Skeletal muscle cell (primary cell): ENCODE measurements at places on chromosomes 16 and 17.

- DNase-seq = no peak
Measured at GRCh38 chr16:83402160-83402814, 405.5 kb upstream of the HSBP1 start.

DNA sequence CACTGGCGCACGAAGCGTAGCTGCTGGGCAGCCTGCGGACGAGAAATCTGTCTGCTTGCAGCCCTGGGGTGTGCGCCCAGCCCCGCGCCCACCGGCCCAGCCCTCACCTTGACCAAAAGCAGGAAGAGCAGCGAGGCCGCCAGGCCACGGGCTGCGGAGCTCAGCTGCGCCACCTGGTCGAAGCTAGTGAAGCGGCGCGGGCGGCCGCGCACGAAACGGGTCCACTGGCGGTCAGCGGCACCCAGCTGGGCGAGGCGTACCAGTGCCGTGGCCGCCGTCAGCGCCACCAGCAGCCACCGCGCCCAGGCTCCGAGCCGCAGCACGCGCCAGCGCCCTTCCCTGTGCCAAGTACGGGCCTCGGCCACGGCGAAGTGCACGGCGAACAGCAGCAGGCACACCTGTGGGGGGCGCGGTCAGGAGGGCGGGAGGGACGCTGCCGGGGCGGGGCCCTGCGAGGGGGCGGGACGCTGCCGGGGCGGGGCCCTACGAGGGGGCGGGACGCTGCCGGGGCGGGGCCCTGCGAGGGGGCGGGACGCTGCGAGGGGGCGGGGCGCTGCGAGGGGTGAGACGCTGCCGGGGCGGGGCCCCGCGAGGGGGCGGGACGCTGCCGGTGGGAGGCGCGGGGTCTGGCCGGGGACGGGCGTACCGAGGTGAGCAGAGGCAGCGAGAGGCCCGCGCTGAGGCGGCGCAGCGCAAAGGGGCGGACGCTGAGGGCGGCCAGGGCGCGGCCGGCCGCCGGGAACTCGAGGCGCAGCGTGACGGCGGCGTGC, 43.2 kb downstream of the TSC2 start:
- peak; percentile 16 for DNase-seq

- no peak for DNase-seq
Measured at GRCh38 chr16:3536851-3537250, 36.0 kb downstream of the CLUAP1 start.

GRCh38 chr16:51057102-51057793, 93.8 kb downstream of the SALL1 start:
- DNase-seq = no peak

- no peak for DNase-seq
Measured at GRCh38 chr16:1788095-1788707, 5.3 kb downstream of the IGFALS start.

DNA sequence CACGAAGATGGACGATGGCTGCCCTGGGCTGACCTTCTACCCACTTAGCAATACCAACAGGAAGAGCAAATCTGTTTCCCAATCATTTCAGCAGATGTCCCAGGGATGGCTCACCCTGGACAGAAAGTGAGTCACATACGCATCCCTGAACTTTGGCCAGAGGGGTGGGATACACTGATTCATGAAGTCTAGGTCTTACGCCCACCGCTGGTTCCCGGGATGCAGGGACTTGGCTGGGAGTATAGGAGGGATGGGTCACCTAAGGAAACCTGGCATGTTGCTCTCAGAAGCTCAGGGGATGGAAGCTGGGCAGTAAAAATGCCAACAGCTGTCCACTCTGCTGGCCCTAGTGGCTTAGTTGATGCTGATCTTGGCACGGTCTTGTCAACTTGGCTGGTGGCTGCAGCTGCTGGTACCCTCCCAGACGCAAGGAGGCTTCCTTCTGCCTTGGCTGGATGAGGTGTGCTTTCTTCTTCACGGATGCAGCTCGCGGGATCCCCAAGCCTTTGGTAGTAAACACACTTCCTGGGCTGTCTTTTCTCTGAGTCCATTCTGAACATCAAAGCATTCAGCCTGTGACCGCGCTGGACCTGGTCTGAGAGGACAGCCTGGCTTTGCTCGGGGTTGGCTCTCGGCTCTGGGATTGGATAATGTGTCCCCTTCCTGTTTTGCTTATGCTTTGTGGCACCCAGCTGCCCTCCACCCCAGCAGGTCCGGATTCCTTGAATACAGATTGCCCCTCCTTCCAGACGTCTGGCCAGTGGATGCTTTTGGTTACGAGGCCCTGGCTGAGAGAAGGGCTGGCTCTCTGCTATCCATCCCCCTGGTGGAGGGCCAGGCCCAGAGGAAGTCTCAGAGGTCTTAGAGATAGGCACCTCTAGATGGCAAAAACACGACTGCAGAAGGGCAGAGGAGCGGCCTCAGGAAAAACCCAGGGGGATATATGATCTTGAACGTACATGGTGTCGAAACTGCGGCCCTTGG, 71.5 kb downstream of the RAP1GAP2 start:
- peak; percentile 84 for DNase-seq

- no peak for DNase-seq
Measured at GRCh38 chr16:80449392-80449791, 91.4 kb upstream of the DYNLRB2 start.

DNA sequence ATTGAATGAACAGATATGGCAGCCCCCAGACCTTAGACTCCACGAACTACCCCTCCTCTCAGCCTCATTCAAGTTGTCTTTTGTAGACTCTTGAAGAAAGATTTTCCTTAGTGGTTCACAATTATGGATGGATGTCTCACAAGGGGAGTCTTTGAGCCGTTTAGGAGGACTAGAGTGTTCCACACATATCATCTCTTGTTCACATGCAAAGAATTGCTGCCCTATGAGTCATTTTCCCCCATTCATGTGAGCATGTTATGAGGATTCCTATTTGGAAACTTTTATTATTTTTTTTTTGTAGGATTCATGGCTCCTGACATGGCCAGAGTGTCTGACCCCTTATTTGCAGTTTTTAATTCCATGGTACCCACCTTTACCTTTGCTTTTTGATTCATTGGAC, 237.1 kb downstream of the SHISA9 start:
- DNase-seq = no peak

DNA sequence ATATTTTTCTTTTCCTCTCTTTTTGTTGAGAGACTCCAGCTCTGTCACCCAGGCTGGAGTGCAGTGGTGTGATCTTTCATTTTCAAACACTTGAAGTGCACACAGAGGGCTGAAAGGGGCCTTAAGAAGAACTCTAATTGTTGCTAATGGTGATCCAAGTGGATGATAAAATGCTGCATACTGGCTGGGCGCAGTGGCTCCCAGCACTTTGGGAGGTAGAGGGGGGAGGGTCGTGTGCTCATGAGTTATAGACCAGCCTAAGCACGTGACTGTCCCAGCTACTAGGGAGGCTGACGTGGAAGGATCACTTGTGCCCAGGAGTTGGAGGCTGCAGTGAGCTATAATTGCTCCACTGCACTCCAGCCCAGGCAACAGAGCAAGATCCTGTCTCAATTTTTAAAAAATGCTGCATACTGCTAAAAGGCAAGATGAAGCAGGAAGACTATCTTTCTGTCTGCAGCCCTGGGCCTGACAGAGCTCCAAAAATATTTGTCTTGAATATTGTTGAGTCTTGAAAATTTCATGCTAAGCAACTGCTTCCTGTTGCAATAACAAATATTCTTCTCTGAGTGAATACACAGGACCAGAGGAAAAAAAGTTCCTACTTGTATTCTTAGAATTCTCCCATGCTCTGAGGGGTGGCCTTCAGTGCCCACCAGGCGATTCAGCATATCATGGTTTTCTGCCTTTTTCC, 63.7 kb upstream of the AKTIP start:
- DNase-seq = no peak
